ENCODE measurements at places on chromosomes 5 and 9.

DNA sequence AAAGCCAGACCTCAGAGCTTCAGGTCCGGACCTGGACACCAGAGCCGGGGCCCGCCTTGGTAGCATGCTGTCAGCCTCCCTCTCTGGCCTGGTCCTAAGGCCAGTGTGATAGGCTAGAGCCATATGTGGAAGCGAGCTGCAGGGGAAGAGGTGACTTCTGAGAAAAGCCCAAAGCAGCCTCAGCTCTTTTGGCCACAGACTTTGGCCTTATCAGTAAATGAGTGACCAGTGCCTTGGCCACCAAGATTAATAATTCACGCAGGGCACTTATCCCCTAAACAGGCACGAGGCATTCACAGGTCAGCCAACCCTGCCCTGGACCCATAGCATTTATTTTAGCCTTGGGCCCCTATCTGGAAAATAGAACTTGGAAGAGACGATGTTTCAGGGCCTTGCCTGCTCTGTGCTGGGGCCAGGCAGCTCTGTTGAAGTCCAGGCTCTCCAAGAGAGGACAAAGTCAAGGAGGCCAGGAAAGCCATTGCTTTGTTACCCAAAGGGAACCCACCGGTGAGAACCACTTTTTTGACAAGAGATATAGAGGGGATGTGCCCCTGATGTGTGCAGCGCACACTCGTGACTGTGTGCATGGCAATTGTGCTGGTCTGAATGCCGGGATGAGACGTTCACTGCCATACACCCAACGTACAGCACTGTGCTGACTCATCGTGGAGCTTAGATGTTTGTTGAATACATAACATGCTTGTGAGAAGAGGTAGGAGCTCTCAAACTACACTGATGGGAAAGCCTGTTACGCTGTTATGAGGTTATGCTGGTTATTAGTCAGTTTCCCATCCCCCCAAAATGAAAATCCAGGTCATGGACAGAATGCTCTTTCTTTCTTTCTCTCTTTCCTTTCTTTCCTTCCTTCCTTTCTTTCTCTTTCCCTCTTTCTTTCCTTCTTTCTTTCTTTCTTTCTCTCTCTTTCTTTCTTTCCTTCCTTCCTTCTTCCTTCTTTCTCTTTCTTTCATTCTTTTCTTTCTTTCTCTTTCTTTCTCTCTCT is 5.0 kb upstream of the SLC34A1 start:
- DNase-seq: no peak

- no peak for DNase-seq
These were observed 170.0 kb downstream of the CCDC171 start for GRCh38 chr9:15722888-15723287.

DNA sequence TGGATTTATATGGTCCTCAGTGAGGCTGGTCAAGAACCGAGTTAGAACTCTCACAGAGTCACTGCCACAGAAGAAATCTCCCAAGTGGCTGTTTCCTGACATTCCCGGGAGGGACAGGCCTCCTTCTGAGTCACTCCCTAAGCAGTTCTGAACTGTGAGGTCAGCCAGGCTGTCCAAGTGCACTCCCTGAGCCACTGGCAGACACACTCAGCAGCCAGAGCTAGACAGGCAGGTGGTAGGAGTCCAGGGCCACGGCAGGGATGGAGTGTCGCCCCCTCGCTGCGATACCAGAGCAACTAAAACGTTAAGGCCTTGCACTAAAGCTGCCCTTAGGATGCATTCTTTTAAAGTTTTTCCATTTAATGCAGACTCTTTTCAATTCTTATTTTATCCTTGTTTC is 3.4 kb downstream of the IL4 start:
- peak; percentile 86 for DNase-seq

- no peak for DNase-seq
These were observed 51.3 kb downstream of the DENND4C start for GRCh38 chr9:19281801-19282200.

- no peak for DNase-seq
These were observed 1360.8 kb upstream of the C9orf72 start for GRCh38 chr9:28934111-28934510.

DNA sequence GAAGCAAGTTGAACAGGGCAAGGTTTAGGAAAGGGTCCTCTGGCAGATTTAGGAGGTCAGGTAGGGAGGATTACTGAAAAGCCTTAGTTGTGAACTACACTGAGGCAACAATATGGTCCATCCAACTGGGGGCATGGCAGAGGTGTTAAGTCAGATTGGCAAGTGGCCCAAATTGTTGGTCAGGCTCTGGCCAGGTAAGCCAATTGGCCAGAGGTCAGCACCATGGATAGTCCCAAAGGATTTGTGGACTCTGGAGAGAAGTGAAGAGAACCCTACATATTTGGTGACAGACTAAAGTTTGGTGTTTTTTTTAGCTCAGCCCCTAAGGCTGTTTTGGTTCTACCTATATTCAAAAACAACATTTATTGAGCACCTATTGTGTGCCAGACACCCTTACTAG is 39.1 kb upstream of the RASGRF2 start:
- DNase-seq: no peak

- no peak for DNase-seq
These were observed 293.1 kb upstream of the CCNH start for GRCh38 chr5:87705876-87706275.

DNA sequence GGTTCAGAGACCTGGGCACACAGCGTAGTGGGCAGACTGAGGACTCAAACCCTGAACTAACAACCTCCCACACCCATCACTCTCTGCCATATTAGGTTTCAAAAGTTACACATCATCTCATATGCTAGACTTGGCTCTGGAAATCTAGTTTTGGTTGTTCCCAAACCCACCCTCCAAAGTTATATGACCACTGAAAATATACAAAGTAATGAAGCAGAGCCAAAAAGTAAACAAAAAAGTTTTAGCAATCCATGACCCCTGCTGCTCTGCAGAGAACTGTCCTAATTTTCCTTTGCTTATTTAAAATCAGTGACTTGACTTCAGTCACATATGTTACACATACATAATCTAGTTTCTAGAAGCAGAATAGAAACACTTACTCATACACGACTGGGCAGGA is 155.6 kb upstream of the TAS2R1 start:
- no peak for DNase-seq

GRCh38 chr5:170010595-170010994 is 30.3 kb upstream of the INSYN2B start:
- no peak for DNase-seq

DNA sequence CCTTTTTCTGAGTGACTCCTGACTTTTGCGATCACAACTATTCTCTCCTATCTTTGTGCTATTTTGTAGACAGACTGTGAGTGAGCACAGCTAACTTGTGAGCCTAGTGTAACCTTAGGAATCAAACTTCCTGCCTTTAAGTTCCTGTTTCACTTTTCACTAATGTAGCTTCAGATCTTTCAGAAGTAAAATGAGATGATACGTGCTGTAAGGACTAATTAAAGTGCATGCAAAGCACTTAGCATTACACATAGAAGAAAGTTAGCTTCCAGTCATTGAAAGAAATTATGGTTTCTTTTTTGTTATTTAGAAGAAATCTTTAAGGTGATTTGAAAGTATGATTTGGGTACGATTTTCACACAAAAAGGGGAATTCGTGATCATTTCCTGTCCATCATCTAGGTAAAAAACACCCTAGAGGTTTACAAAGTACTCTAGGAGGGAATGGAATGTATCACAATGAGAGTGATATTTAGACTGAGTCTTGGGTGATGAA is 122.7 kb downstream of the ST8SIA4 start:
- DNase-seq: no peak

GRCh38 chr9:72808446-72808768 is 144.4 kb downstream of the ALDH1A1 start:
- no peak for DNase-seq

GRCh38 chr5:89417990-89418389 is 535.0 kb upstream of the MEF2C start:
- DNase-seq: no peak

DNA sequence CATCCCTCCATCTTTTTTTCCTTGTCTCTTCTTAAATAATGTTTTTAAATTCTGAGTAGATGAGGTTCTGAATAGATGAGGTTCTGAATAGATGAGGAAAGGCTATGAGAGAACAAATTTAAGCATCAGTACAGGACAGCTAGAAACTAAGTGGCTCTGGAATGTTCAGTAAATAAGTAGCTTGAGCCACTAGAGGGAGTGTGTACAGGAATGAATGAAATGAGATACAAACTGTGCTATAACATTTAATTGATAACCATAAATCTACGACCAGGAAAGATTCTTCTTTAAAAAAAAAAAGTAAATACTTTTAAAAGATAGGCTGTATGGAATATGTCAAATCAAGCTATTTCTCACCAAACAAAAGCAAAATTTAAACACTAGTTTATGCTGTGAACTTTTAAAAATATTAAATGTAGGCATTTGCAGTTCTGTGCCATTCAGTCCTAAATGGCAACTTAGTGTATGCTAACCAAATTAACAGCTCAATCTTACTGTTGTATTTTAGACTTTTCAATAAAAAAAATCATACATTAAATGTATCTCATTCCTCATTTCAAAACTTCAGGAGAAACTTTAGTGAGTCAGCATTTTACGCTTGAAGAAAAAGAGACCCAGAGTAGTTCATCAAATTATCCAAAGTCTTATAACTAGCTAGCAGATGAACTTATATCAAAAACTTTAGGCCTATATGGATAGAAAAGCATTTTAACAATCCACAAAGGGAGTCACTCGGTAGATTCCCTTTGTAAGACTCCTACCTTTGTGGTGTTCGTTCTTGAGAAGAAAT is 70.4 kb upstream of the SNX2 start:
- no peak for DNase-seq

GRCh38 chr9:127175764-127176163 is 53.3 kb upstream of the ANGPTL2 start:
- DNase-seq: peak; percentile 90

- no peak for DNase-seq
These were observed 7.5 kb upstream of the SLC6A18 start for GRCh38 chr5:1217596-1218206.

DNA sequence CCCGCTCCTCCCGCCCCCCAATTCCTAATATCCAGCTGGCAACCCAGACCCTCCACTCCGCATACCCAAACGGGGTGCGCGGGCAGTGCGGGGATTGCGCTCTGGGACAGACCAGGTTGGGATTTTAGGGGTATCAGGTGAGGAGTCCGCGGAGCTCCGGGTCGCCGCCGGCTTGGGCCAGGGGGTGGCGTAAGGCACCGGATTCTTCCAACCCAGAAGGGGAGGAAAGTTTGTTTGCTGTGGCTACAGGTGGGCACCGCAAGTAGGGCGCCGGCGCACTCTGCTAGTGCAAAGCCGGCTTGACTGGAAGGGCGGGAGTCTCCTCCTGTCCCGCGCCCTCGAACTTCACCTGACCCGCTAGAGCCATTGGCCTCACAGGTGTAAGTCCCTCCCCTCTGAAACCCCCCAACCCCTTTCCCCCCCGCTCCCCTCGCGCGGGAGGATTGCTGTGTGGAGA is 709 bp downstream of the IQGAP2 start:
- DNase-seq: no peak
